ENCODE measurements at places on chromosomes 4 and X.

DNA sequence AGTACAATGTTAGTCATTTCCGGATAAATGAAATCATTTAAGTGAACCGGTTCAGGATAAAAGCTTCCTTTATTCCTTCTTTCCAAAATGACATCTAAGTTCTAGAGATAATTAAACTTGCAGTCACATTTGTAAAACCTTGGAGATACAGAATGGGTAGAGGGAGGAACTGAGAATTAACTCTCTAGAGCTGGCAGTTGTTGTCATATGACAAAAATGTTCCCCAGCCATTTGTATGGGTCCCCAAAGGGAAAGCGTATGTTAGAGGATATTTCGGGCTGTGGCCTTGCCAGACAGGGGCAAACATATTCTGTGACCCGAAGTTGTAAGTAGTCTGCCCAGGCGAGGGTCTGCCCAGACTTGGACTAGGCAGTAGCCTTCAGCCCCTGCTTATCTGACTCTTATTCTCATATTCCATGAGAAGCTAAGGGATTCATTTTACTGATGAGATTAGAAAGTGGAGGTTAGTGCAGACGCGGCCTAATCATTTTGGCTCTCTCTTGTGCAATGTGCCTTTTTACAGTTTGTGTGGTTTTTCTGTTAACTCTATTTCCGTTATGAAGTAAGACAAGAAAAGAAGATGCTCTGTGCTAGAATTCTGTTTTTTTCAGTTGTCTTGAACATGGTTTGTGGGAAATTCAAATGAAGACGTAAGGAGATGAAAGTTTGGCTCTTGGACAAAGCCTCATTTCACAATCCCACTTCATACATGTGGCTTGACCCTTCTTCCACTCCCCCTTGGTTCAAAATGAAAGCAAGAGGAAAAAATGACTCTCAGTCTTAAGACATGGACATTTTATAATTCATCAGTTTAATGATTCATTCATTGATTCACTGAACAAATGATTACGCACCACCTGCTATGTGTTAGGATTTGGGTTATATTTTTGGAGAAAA lies 2394.2 kb upstream of the AGA start:
- no peak for DNase-seq

- DNase-seq = no peak
Observed at GRCh38 chr4:156193800-156194199, 240.1 kb upstream of the CTSO start.

DNA sequence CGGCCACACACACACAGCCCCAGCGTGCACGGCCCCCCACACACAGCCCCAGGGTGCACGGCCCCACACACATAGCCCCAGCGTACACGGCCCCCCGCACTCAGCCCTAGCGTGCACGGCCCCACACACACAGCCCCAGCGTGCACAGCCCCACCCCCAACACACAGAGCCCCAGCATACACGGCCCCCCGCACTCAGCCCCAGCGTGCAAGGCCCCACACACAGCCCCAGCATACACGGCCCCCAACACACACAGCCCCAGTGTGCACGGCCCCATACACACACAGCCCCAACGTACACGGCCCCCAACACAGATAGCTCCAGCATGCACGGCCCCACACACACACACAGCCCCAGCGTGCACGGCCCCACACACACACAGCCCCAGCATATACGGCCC lies 17.6 kb downstream of the GAK start:
- DNase-seq = no peak

DNA sequence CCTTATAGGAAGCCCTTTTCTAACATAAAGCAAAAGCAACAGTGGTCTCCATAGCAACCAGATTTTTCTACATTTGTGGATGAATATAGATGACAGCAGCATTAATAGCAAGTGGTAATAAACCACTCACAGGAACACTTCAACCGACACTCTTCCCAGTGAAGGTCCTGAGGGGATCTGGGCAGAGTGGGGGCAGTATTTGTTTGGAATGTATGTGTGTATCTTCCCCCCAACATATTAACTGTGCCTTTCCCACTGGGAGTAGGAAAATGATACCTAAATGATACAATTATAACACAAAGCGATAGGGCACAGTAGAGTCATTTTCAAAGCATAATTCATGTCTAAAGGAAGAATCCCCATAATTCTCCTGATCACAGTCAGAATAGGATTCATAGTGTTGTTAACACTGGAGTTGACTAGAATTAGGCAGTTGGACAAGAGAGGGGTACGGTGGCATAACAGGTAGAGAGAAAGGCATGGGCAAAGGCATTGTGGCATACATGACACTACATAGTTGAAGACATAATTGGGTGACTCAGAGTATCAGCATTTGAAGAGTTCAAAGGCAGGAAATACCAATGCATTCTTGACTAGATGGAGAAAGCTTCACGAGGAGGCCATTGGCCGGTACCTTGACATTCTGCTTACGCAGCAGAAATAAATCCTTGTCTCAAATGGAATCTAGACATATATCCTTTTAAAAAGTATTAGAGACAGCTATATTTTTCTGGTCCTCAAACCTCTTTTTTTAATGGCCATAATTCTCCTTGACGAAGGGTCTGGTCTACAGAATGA lies 15.2 kb downstream of the CAPN6 start:
- DNase-seq = no peak

DNA sequence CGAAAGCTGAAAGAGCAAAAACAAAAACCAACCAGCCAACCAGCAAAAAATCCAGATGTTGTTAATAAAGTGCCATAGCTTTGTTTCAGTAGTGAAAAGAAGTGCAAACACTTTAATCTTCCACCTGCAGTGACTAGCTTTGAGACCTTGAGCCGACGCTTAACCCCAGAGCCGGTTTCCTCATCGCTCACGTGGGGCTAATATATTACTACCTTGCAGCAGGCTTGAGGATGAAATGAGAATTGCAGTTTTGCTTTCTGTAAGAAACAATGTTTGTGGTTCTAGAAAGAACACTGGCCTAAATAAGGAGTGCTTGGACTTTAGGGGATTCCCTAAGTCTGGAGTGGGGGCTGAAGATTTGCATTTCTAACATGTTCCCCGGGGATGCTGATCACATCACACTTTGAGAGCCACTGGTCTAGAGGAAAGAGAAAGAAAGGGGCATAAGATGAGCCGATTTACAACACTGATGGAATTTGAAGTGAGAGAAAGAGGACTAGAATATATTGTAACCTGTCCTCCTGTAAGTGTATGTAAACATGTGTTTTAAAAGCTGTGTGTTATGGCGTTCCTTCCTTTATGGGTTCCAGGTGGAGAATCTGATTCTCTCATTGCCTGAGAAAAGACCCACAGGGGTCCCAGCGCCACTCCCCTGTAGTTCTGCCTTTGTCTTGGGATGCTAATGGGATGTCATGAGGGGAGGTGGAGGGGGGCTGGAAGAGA lies 1.4 kb downstream of the FGF2 start:
- DNase-seq = peak; percentile 16

- no peak for DNase-seq
Observed at GRCh38 chr4:126113058-126113457, 798.3 kb downstream of the FAT4 start.

All from stimulated activated naive CD4-positive, alpha-beta T cell treated with Interleukin-2 at 50 U/mL for 16 hours (primary cell).